ENCODE measurements at places on chromosomes 7 and 10. TPM values are rescaled to one million over a fixed set of nuclear protein-coding genes. Genes with fewer than 3 reads are reported as not detected.

Gene TMEM120A
- total RNA-seq = 53.3 TPM

Gene CTAGE15
- total RNA-seq = 0.69 TPM

Gene MRC1
- 3.0 TPM for total RNA-seq

Gene ECHDC3
- total RNA-seq = 1.6 TPM

Gene PRF1
- total RNA-seq = 1.2 TPM

All from diencephalon (tissue), 1 donor.